Bronchial epithelial cell (primary cell): ENCODE measurements at places on chromosomes 2 and 18. TPM values are rescaled to one million over a fixed set of nuclear protein-coding genes. Genes with fewer than 3 reads are reported as not detected.

DNA sequence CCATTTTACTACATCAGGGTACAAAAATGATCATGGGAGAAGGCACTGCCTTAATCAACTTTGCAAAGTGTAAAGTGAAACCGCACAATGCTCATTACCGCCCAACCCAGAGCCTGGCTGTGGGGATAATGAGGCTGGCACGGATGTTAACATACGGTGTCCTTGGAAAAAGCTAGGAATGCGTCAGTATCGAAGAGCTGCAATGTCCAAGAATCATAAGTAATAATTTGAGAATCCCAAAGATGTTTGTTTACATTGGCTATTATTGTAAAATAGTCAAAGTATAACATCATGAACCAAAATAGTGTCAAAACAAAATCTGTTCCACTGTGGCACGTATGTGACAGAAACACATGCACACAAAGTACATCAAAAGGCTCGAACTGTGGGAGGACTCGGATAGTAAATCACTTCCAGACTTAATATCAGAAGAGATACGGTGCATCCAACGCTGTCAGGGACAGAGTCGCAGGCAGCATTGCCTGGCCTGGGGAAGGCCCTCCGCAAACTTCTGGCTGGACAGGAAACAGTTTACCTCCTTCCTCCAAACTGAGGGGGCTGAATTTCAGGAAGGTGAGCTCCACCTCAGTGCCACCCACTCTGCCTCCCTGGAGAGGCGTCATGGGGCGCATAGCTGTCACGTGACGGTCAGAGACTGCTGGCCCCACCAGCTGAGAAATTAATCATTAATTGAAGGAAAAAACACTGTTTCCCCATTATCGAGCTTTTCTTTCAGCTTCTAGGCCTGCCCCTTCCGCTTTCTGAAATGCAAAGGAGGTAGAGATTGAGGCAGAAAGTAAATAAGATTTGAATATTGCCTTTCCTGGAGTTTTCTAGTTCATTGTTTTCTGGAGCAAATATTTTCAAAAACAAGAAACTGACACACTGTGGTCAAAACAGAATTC lies 1.8 kb upstream of the ID2 start:
- no peak for DNase-seq

DNA sequence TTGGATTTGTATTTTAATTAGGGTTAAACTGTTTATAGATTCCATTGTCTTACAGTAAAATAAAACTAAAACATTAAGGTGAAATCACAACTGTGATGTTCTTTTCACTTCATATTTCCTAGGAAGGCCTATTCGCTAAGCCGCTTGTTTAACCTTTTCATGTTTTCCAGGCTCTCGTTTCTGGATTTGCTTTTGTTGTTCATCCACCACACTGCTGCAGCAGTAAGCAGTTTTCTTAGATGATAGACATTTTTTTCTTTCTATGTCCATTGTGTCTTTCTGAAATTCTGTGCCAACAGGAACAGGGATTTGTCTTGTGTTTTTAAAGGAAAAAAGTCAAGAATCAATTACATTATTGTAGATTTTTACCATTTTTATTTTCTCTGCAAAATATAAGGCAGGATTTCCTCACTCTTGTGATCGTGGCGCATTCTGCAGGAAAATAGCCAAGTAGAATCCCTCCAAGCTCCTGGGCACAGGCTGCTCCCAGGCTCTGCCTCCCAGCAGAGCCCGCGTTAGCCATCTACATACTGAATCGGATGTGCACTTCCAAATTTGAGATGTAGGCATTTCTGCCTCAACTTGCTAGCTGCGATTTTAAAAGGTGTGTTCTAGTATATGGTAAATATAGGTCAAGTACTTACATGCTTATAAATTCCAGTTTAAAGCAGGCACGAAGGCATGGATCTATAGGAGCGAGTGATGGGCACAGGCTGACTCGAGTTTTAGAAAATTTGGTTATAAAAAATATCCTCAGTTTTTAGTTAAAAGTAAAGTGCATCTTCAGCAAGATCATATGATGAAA lies 10.2 kb downstream of the TSHZ1 start:
- peak; percentile 57 for DNase-seq

DNA sequence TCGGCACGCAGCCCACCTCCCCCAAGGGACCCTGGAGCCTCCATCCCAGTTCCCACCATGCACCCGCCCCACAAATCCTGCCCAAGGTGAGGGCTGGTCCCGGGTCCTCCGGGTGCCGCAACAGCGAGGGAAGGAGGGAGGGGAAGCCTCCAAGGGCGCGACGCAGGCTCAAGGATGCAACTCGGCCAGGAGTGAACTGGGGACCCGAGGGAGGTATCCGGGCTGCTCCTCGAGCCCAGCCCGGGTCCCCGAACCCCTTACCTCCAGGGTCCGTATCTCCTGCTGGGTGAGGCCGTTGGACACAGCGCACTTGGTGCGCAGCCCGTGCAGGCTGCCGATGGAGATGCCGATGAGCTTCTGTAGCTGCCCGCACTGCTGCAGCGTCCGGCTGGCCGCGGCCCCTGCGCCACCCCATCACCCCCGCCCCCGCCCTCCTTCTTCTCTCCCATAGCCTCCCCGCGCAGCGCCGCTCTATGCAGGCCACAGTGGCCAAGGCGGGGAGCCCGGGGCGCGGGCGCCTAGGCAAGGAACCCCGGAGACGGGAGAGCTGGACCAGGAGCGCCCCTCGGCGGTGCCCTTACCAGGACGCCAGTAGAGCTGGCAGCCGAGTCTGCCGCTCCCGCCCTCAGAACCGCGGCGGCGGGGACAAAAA lies 124.1 kb downstream of the ANKRD30BL start:
- DNase-seq, result no peak

GRCh38 chr18:58781627-58782194 lies 83.0 kb upstream of the ZNF532 start:
- peak; percentile 65 for DNase-seq

DNA sequence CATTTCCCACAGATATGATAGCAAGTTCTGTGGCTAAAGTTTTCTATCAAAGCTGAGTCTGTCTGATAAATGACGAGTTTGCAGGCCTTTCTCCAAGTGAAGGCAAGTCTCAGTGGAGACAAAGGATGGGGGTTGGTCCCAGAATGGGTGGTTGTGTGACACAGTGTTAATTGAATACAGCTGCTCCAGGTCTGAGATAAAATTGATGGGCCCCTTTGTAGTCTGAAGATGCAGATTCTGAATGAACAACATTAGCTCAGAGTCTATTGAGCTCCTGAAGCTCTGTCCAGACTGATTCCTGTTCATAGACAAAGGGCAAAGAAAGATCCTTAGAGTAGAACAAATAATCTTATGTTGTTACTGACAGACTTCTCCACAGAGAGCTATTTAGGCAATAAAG lies 296.9 kb upstream of the CYRIA start:
- no peak for DNase-seq

DNA sequence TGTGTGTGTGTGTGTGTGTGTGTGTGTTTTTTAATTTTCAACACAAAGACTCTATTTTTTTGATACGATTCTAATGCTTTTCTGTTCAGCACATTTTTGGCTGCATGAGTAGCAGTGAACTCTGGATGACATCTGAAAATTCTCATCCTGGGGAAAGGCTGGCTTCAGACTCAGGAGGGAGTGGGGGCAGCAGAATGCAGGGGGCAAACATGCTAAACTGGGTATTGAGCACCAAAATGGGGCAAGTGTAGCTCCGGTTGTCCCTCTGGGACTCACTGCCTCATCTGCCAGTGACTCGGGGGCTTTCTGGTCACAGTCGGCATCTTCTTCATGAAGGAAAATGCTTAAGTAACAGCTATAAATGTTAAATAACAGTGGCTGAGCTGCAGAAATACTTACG lies 116.8 kb upstream of the PID1 start:
- no peak for DNase-seq

DNA sequence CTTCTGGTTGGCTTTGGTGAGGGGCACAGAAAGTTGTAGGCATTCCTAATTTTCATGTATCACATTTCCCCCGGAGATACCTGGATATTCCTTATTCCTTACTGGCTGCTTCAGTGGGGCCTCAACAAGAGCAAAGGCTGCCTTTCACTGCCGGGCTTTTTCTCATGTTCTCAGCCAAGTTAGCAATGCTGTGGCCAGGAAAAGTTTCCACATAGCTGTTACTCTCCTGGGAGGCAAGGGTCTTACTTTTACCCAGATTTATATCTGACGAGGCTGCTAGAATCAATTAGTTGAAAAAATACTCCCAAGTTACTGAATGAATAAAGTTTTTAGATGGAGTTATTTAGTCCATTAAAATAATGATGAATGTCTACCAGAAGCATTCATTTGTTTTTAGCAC lies 230.5 kb downstream of the ZNF407 start:
- no peak for DNase-seq

TXNDC2 gene
- under 0.01 TPM in 1 of 2 replicates, not detected in the other for total RNA-seq

PDE1A gene
- total RNA-seq, result 0.13 and 0.53 TPM in 2 replicates

SIX3 gene
- not detected in 2 replicates for total RNA-seq
